Sciatic nerve (tissue), 2 donors: ENCODE measurements at places on chromosomes 3 and 15. TPM values are rescaled to one million over a fixed set of nuclear protein-coding genes. Genes with fewer than 3 reads are reported as not detected.

- DNase-seq: no peak
Measured at GRCh38 chr15:25728816-25729215, 134.3 kb downstream of the ATP10A start.

DNA sequence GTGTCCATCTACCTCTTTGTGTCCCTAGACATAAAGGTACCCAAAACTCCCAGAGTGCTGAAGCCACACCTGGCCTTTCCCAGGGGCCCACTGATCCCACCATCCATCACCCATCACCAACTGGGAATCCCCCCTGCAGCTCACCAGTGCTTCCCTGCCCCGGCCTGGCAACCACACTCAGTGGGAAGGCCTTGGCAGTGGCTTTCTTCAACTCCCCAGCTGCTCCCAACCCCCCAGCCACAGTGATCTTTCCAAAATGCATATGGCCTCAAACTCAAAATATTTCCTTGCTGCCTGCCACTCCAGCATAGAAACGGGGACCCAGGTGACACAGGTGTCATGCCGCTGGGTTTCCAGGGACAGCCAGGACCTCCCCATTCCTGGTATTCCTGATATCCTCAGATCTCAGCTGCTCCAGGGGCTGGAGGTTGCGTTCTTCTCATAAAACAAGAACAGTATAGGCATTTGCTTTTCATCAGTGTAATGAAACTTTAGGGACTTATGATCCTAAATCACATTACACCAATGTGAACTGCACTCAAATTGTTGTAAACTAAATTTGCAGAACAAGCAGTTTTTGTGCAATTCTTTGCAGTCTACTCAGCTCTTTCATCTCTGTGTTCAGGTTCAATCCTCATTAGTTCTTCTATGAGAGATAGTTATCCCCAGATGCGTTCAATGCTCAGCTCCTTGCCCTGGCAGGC lies 1.3 kb downstream of the OCA2 start:
- DNase-seq: peak; percentile 40

DNA sequence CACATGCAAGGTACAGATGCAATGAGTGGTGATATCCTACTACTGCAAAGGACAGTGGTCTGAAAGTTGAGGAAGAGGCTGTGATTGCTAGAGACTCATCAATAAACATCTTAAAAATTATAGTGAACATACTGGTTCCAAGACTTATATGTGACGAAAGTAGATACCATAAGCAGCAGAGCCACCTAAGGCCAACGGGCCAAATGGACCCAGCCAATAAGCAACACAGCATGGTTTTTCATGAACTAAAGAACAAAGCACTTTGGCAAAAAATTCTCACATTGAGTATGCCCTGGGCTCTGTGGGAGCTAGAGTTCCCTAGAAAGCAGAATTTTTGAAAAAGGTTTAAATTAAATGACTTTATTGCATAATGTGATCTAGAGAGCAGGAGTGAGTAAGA lies 272.1 kb downstream of the SI start:
- DNase-seq: no peak

GRCh38 chr3:72150634-72151412 lies 365.9 kb upstream of the PROK2 start:
- no peak for DNase-seq

DNA sequence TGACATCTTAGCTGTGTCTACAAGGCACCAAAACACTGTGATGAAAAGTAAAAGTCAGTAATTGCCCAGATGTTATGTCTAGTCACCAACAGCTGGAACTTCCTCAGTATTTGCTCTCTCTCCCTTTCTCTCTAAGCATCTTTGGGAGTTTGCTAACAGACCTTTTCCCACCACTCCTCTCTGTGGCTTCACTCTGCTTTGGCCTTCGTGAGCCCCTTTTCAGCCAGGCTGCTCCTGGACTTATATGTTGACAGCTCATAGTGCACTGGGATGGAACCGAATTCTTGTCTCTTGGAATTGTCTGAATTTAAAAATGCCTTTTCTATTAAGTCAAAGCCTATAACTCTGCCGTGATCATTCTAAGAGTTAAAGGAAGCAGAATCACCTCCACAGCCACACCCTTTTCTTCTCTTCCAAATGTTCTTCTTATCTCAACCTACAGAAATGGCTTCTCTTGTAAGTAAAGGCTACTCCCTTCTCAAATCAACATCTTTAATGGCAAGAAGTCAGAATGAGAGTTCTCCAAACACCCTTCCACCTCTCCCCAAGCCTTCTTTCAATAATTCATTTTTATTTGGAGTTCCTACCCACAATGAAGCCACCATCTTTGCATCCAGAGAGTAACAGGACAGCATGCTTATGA lies 17.2 kb upstream of the FOXP1 start:
- no peak for DNase-seq

- no peak for DNase-seq
Measured at GRCh38 chr3:18609187-18609586, 184.0 kb upstream of the SATB1 start.

CCDC39 gene
- 0.58 TPM for total RNA-seq
